MM.1S (cell line): ENCODE measurements at places on chromosomes 7 and 10.

DNA sequence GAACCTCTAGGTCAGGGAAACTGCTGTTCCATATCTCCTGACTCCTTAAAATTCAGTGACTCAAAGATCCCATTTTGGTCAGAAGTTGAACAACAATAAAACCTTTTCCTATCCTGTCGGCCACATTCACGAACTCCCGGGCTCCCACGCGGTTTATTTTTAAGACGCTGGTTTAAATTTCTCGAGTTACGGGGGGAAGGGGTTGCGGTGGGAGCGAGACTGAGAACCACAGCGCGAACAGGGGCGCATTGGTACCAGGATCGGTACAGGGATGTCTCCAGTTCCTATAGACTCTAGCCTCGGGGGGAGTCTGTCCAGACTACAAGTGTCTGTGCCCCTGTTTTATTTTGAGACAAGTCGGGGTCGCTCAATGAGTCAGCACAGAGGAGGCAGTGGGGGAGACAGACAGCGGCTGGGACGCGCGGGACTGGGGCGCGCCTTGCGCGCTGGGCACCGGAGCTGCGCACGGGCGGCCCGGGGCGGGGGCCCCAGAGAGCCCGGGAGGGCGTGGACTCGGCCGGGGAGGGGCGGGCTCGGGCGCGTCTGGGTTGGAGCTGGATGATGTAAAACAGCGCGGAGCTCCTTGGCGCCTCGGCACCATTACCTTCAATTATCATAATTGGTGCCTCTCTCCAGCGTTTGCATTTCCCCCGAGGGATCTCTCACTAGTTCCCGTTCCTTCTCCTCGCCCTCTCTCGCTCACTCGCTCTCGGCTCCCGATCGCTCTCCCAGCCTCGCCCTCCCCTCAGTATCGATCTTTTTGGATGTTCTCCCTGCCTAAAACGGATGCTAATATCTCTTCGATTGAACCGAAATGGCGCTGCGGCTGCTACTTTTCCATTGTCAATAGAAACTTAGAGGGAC lies 8.7 kb upstream of the BAMBI start:
- no peak for DNase-seq

DNA sequence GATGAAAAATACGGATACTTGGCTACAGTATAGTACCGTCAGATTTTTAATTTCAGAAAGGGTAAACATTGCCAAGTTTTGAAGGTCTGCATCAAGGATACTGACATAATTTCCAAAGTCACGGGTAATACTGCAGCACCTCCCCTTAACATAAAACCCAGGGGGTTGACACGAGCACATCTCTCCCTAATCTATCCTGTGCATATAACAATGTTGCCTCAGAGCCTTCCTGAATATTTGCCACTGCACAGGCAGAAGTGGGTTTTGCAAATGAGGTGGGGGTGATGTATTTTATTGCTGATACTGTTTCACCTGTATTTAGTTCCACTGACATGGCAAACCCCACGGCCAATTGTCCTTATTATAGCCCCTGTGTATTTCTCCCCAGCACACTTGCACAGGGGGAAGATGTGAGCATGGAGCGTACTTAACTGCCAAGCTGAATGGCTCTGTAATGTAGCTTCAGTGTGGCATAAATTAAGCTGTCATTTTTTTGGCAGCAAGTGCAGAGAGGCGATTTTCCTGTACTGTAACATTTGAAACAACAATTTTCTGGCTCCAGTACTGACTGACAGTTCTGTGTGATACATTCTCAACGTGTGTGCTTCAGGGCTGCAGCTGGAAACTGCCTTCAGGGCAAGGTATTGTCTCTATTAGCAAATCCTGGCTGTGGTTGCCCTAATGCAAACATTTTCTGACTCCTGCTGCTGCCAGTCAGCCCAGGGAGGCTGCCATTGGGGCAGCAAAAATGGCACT lies 299.6 kb upstream of the SP4 start:
- DNase-seq, result no peak

- DNase-seq, result no peak
Measured at GRCh38 chr7:102883098-102883860, 29.5 kb upstream of the LRRC17 start.

DNA sequence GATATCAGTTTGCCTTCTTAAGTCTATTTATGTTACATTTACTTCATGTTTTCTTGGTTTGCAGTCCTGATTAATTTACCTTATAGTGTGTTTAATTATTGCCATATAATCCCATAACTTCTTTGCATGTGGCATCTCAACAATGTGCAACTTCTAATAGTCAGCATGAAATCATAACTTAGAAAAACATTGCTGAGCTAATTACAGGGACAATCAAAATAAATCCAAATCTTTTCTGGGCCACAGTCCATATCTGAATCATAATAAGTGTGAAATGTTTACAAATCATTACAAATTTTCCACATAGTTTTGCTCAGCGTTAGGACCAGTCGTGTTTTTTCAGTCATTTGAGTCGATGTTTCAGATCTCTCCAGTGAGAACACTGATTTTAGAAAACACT lies 29.1 kb upstream of the CABCOCO1 start:
- DNase-seq, result no peak

DNA sequence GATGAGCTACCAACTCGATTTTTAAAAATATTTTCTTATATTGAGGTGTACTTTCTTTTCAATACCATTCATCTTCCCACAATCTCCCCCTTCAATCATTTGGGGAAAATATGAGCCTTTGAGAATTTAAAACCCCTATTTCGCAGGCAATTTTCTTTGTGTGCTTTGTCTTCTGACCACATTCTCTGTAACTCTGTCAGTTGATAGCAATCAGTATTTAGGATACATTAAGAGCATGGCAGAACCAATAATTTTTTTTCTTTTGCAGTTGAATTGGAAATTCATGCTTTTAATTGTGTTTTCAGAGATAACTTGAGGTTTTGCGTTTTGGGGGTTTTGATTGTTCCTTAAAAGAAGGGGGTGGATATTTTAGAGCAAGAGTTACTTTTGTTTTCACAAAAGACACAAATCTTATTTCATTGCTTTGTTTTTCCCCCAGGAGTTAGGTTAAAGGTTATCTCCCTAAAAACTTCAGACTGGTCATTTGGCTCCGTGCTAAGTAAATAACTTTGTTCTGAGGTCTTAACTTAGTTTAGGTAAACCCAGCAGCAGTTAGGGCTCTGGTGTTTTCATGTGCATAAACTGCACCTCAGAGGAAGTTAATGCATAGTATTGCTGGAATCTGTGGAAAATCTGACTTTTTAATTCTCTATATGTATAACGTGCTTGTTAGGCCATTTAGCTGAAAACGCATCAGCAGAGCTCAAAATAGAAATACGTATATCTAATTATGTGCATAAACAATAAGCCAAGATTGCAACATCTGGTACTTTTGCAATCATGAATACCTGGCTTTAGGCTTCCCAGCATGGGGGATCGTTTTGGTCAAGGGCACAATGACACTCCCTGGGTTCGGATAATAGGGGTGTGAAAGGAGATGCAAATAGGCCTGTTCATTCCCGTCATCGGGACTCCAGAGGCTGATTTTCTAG lies 676.4 kb upstream of the ANKRD30A start:
- DNase-seq, result no peak

GRCh38 chr7:131897016-131897789 lies 340.8 kb upstream of the PODXL start:
- DNase-seq, result no peak

DNA sequence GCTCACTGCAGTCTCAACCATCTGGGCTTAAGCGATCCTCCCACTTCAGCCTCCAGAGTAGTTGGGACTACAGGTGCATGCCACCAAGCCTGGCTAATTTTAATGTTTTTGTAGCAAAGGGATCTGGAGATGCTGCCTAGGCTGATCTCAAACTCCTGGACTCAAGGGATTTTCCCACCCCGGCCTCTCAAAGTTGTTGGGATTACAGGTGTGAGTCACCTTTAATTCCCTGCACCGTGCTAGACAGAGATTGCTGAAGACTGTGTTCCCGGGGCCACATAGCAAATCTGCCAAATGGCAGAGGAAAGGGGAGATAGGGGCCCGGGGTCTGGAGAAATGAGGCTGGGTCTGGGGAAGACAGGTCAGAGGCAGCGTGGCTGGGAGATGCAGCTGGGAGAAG lies 20.6 kb upstream of the PSMG3 start:
- no peak for DNase-seq
